ENCODE measurements at places on chromosomes 7 and 10.

DNA sequence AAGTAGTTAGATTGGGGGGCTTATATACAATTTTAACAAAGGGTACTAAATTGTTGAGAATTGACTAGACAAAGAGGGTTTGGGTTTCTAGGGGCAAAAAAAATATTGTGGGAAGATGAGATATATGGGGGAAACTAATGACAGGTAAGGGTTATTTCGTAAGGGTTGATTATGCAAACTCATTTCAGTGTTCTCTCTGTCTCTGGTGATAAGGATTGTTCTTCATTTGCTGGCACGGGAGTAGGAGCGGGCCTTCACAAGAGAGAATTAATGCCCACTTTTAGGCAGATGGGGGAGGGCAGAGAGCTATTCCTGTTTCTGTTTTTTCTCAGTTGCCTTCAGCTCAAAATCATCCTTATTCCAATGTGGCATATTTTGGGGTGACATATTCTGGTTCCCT, 258.4 kb downstream of the EXOC4 start:
- no peak for DNase-seq

GRCh38 chr7:94928168-94928707, 20.8 kb downstream of the PPP1R9A start:
- no peak for DNase-seq

DNA sequence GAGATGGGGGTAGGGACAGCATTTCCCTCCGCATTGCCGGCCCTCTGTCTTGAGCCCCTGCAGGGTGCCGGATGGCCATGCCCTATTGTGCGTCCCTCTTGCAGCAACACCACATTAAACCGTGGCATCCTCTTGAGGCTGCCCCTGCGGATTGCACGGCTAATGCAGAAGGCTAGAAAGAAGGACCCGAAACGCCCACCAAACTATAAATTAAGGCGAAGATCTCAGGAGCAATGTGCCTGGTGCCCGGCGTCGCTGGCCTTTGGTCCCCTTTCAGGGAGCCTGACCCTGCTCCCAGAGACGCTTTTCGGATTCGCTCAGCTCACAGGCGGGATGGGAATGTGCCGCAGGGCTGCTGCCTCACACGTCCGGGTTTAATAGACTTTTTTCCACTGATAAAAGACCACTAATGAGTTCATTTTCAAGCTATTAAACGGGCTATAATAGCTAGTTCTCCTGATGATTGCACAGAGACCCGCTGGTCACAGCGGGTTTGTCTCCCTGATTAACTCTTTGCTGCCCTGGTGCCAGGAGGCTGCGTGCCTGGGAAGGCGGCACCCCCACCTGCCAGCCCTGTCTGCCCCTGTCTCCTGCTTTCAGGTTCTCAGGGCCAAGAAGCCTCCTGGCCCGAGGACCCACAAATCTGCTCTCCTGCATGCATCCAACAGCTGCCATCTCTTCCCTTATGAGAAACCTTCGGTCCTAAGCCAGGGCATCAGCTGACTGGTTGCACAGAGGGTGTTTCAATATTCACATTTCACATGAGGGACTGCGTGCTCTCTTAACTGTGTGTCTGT, 128.3 kb downstream of the ADARB2 start:
- DNase-seq, result no peak

DNA sequence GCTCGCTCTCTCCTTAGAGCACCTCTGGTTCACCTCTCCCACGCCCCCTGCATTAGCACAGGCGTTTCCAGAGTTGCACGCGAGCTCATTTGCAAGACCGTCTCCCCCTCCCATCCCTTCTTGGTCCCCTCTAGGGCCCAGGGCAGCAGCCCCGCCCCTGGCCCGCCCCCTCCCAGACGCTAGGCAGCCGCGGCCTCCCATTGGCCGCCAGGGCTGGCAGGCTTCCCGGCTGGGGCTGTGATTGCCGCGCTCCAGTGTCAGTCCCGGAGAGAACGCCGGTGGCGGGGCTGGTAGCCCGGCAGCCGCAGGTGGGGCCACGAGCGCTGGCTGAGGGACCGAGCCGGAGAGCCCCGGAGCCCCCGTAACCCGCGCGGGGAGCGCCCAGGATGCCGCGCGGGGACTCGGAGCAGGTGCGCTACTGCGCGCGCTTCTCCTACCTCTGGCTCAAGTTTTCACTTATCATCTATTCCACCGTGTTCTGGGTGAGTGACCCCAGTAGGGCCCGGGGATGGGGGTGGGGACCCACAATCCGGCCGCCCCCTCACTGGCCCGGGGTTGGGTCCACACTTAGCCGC, at the start of gene TSPAN15:
Gene TSPAN15, plus strand, starts transcription at position 257 of the 575 bp plus-strand sequence. Its CDS starts 130 bp downstream, at position 387.
- peak; percentile 67 for DNase-seq

GRCh38 chr7:972676-973309, 2.6 kb downstream of the COX19 start:
- DNase-seq, result no peak

DNA sequence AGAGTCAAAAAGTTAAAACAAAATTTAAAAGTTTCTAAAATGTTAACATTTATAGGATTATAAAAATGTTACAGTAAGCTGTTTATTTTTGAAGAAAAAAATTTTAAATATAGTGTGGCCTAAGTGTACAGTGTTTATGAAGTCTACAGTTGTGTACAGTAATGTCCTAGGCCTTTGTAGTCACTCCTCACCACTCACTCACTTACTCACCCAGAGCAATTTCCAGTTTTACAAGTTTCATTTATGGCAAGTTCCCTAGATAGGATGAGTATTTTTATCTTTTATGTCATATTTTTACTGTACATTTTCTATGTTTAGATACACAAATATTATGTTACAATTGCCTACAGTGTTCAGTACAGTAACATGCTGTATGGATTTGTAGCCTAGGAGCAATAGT, 419.9 kb downstream of the ARL4A start:
- no peak for DNase-seq

GRCh38 chr7:31508823-31509222, 5.1 kb upstream of the ITPRID1 start:
- DNase-seq, result no peak

- DNase-seq, result no peak
Measured at GRCh38 chr7:146768957-146769356, 652.4 kb downstream of the CNTNAP2 start.

- DNase-seq, result no peak
Measured at GRCh38 chr7:461117-461452, 58.6 kb downstream of the PDGFA start.

- DNase-seq, result no peak
Measured at GRCh38 chr7:69739931-69740431, 141.7 kb downstream of the AUTS2 start.

GRCh38 chr10:132574783-132575319, 37.3 kb downstream of the INPP5A start:
- no peak for DNase-seq

GRCh38 chr10:3783316-3783681, 1.7 kb downstream of the KLF6 start:
- DNase-seq, result peak; percentile 62

DNA sequence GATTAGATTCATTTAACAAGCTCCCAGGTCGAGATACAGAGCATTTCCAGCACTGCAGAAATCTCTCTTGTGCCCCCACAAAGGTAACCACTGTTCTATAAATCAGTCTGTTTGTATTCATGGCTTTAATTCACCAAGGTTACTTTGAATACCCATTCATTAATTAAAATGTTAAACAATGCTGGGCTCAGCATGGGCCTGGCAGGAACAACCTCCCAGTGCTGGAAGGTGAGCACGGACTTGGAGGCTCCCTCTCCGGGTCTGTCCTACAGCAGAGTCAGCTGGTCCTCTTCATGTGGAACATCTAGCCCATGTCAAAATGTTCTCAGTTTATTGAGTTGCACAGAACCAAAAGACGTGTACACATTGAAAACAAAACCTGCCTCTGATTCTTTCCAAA, 15.6 kb upstream of the EFCAB10 start:
- DNase-seq, result no peak

DNA sequence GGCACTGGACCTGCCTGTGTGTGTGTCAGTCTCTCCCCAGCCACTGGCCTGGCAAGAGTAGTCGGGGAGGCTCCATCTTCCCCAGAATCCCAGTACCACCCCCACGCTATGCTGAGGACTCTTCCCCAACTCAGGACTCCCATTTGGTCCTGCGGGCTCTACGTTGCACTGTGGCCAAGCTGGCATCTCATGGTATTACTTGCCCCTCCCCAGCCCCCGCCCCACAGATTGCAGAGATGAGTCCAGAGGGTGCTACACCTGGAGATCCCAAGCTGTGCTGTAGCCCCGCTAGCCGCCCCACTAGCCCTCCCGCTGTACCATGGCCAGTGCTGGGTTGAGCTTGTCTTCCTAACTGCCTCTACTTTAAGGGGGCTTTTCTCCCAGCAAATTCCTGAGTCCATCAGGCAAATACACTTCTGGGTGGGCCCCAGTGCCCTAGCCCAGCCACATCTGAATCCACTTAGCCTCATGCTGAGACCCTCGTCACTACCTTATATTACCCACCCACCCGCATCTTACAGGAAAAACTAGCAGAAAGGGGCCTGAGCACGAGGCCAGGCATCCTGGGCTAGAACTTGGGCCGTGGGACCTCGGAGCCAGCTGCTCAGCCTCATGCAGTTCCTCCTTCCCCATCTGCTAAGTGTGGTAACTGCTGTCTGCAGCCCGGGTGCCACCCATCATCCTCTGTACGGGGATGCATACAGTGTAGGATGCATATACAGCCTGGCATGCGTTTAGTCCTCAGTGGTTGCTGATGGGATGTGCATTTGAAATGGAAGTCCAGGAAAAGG, 65.8 kb upstream of the CACUL1 start:
- DNase-seq, result no peak

DNA sequence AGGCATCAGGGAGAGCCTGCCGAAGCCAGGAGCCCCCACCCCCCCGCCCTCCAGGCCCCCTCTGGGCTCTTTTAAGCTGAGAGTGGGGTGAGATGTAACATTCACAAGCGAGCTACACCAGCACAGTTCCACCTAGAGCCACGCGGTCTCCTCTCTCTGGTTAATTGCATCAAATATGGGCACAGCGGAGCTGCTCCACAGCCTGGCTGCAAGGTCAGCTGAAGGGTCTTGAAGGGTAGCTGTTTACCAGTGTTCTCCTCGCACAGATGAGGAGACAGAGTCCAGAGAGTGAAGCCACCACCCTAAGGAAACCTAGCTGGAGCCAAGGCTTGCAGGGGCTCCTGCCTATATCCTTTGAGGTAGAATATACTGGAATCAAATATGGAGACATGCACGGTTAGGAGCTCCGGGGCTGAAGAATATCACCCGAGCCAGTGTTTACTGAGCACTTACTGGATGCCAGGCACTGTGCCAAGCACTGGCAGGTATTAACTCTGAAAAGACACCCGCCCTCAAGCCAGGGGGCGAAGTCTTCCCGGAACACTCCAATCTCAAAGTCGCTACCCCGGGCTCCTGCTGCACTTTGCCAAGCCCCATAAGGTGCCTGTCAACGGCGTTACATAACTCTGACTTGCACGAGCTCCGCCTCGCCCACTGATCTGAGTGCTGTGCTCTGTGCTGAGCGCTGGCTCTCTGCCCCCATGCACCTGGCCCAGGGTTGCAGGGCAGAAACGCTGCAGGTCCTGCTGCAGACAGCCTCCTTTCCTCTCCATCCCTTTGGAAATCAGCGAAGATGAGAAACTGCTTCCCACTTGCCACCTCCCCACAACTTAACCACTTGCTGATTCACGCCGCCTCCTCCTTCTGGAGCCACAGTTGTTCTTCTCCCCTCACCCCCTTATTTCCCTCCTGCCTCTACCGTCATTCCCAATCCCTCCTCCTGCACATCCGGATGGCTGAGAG, 5.4 kb downstream of the CHST15 start:
- no peak for DNase-seq

- DNase-seq, result peak; percentile 16
Measured at GRCh38 chr10:110273474-110273873, 31.2 kb downstream of the SMNDC1 start.

DNA sequence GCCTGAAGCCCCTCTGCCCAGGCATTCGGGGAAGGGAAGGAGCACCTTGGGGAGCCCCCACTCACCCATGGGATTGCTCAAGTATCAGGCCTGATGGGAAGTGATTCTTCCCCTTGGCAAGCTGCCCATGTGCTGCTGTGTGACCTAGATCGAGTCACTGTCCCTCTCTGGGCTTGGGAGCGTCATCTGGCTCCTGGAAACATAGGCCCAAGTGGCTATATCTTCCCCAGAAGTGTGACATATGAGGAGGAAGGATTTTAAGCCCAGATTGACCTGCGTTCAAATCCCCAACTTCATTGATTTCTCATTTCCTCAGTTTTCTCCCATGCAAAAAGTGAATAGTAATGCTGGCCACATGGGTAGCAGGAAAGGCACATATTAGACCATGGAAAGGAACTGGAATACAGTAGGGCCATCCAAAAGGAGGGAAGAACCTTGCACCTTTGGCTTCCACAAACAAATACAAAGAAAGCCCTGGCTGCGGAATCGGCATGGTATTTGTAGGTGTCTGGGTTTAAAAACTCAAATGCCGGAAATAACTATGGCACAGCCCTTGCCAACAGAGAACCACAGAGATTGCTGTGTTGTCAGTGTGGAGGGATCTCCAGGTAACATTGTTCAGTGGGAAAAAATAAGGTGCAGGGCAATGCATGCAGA, 169.5 kb upstream of the ZMIZ1 start:
- DNase-seq, result no peak

DNA sequence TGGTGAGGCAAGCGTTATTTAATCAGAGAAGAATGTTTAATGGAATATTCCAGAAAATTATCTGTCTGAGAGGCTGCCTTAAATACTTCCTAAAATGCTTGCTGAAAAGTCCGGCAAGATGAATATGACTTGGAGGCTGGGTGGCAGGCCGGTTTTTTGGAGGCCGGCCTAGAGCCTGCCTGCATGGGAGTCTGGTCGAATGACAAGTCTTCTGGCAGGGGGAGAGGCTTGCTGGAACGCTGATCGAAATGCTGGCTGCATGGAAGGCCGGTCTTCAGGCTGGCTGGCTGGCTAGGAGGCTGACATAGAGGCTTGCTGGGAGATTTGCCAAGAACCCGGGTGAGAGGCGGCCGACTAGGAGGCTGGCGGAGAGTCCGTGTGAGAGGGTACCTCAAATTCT, 135.7 kb downstream of the OR13A1 start:
- DNase-seq, result no peak
